Effector memory CD8-positive, alpha-beta T cell (primary cell): ENCODE measurements at places on chromosomes 3 and 15.

DNA sequence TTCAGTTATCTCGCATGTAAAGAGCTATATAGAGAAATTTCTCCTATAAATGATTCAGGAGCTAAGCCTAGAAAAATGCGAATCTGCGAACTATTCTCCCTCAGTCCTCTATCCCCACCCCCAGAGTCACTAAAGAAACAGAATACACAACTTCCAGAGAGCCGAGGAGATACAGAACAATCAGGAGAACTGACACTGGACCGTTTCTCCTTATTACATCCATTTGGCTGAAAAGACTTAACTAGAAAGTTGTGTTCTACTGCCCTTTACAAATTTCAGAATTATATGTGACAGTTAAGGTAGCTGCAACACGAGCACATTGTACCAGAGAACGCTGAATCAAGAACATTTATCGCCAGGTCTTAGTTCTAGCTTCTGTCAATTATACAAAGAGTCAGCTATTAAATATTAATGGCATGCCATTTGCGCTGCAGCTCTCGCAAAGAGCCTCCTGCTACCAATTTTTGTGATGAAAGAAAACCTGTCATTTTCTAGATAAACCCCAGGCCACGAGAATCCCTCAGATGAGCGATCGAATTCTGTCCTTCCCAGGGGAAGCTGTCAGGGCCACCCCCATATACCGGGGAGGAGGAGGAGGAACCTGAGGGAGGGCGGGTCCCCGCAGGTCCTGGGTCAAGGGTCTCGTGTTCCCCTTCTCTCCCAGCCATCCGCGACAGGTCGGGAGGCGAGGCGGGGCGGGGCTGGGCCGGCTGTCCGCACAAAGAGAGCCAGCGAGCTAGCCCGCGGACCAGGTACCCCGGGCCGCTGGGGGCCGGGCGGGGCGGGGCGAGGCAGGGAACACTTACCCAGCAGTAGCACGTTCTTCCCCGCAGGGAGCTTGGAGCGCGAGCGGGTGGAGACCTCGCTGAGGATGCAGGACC, 878 bp downstream of the DYNC1LI1 start:
- DNase-seq = peak; percentile 30

GRCh38 chr15:39238443-39238842, 342.4 kb upstream of the THBS1 start:
- no peak for DNase-seq

DNA sequence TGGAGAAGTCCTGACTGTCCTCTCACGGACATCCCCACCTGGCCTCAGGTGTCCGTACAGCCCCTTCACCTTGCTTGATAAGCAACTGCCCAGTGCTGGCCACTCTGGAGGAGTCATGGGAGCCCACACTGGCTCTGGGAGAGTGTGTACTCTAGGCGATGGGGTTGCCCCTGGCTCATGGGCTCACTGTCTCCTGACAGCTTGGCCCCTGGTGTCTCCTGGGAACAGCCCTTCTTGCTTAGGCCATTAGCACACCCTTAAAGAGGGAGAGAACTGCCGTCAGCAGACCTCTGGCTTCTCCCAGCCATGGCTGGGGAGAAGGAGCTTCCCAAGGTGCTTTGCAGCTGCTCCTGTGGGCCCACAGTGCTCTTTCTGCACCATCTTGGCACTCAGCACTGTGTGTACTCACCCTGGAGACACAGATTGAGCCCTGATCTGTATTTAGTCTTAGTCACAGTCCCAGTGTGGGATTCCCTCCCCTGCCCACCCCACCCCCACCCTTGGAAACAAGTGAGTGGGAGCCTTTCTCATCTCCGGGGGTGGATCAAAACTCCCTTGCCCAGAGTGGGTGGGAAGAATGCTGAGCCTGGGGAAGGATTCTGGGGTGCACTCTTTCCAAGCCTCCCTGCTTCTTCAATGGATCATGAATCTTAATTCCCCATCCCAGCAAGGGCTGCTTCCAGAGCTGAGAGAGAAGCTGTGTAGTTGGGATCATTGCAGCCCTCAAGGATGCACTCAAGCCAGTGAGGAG, 83.5 kb upstream of the ADPGK start:
- DNase-seq = no peak

- DNase-seq = no peak
These were observed 20.1 kb downstream of the VPS8 start for GRCh38 chr3:184832044-184832443.

DNA sequence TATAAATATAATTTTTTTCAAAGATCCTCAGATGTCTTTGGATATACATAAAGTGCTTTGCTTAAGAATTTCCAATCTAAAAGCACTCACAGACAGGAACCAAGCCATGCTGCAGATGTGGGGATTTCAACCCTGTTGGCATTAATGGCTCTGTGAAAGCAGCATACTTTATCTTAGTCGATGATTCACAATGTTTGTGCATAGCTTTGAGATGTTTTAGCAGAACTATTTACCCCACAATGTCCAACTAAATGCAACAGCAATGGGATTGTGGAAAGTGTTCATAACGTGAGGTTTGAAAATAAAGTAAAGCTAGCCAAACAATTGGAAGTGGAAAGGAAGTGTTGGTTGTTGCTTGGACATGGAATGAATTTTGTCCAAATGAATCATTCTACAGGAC, 371.4 kb downstream of the SOX2 start:
- DNase-seq = no peak

DNA sequence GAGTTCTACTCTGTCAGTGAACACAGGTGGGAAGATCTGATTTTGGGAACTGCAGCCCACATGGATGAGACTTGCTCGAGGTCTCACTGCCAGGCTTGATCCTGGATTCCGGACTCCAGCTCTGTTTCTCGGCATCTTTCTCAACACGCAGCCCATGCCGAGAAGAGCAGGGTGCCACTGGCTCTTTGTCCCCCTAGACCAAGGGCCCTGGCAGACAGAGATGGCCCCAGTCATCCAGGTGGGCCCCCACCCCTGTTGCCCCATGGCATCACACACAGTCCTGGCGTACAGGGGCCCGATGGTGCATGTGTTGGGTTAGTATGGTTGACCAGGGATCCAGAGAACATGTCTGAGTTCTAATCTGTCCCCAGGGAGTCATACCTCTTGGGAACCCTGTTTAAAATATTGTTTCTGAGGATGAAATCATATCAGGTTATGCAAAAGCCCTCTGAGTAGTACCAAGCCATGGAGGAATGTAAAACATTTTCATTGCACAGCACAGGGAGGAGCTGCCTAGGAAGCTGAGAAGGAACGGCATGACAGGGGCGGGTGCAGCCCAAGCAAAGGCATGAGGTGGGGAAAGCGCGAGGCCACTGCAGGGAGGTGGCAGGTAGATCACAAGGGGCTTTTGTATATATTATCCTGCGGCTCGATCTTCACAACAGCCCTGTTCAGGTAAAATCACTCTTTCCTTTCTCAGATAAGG, 320.6 kb downstream of the UACA start:
- DNase-seq = no peak

- no peak for DNase-seq
These were observed 57.1 kb upstream of the POU1F1 start for GRCh38 chr3:87333393-87333892.

GRCh38 chr15:93154666-93155065, 65.7 kb upstream of the RGMA start:
- no peak for DNase-seq

DNA sequence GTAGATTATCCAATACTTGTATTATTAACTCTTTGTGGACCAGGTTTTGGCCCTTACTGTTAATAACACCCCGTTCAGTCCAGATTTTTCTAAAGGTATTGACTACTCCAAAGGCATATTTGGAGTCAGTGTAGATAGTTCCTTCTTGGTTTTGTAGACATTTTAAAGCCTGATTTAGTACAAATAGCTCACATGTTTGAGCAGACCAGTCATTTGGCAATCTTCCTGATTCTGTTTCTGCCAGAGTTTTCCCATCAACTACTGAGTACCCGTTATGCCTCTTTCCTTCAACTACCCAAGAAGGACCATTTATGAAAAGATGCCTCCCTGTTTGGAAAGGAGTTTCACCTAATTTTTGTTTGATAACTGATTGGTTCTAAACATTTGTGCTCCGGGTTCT, 82.0 kb downstream of the CHCHD4 start:
- no peak for DNase-seq

DNA sequence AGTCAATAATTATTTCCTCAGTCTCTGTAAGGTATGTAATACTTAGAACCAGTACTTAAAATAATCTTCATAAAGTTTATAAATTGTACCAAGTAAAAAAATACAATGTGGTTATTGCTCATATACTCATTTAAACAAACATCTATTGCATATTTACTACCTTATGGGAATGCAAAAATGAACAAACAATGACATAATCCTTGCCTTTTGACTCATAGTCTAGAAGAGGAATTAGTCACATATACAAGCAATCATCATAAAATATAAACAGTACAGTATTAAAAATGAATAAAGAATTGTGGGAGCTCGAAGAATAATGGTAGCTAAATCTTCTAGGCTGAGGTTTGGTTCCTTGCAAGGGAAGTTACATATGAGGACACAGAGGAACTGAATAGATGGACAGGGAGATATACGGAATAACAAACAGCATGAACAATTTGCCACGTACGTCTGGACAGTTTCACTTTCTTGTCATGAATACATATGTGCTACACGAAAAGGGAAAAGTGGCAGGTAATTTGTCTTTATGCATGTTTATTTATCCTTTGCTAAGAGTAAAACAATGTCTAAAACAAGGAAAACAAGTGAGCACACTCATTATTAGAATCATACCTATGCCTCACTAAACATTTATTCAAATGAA, 17.2 kb downstream of the IMPG2 start:
- DNase-seq = no peak

- DNase-seq = no peak
These were observed 22.5 kb upstream of the BFSP2 start for GRCh38 chr3:133377396-133377795.

GRCh38 chr3:174376346-174376745, 482.8 kb upstream of the NAALADL2 start:
- no peak for DNase-seq

GRCh38 chr3:153357436-153357835, 195.4 kb downstream of the RAP2B start:
- DNase-seq = no peak

DNA sequence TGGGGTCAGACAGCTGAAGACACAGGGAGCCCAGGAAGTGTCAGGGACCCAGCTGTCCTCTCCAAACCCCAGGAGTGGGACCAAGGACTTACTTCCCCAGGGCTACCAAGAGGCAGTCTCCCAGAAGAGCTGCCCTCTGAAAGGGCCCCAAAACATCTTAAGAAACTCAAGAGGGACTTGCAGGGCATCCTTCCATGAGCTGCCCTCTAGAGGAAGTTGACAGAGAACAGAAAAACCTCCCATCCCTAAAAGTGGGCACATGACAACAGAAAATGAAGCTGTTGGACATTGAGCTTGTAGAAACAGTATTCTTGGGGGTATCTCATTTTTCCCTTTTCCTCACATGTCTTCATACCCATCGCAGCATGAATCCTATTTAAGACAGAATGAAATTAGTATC, 58.9 kb downstream of the MECOM start:
- no peak for DNase-seq

DNA sequence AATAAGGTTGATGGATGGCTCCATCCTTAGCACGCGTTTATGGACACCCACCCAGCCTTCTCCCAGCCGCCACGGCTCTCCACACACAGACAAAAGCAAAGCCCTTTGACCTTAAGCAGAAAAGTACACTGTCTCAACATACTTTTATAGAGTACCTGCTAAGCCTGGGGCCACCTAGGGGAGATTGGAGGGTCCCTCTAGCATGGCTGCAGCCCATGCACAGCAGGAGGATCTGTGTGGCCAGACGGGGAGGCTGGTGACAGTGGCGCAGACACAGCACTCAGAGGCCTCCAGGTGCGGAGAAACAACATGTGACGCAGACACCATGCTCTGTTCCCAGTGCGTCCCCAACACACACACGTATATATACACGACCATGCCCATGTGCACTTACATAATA, 174.9 kb downstream of the XXYLT1 start:
- DNase-seq = no peak

DNA sequence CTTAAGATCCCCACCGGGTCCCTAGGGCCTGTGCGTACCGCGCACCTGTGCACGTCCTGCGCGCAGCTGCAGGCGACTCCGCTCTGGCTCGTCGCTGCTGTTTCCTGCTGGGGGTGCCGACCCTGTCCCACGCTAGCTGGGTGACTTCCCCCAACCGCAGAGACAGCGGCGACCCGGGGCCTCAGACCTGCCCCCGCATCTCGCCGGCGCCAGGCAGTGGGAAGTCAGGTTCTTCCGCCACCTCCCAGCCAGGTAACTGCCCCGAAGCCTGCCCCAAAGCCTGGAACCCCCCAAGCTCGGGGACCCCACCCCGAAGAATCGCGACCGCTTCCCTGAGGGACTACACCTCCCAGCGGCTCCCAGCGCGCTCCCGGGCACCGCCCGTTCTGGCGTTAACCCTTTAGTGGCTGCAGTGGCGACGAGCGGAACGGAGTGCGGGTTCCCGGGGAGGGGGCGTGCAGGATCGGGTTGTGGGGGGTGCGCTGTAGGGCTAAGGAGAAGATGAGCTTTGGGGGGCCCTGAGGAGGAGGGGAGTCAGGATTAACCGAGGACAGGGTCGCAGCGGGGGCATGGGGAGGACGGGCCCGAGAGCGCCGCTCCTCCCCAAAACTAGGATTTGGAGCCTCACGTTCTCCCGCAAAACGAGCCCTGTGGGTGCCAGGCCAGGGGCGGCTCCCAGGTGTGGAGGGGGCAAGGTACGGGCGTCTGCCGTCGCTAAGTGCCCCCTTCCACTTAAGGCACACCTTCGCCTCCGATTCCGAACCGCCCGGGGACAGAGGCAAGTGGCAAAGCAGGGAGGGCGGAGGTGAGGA, 589 bp downstream of the NEIL1 start:
- DNase-seq = peak; percentile 41

GRCh38 chr3:140368223-140368811, 309.5 kb upstream of the TRIM42 start:
- no peak for DNase-seq

DNA sequence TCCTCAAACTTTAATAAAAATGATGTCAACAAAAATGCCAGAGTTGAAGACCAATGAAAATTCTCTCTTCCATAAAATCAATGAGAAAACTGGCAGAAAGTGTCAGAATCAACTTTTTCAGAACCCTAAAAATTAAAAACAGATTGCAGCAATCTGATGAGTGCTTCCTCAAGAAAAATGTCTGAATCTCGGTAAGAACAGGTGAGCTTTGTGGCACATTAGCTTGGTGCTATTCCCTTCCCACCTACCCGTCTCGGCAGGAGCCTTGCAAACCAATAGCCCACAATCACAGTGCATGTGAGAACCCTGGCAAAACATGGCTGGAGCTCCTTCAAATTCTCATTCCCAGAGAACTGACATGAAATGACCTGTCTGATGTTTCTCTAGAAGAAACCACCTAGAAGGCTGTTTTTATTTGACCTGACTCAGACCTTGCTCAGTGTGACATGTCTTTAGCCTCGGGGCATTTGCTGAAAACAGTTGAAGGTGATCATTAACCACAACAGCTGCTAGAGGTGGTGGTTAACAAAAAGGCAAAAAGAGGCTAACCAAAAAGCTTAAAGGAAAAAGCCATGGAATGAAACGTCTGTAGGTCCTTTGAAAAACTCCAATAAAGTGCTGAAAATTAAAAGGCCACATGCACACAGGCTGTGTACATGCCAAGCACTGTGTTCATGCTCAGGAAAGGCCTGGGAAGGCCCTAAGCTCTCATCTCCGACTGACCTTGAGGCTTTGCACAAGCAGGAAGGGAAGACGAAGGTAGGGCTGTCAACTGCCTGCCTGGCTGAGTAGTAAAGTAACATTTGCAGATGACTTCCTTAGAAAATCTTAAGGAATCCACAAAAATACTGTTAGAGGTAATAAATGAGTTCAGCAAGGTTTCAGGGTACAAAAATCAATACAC, 253.0 kb upstream of the NSMCE3 start:
- no peak for DNase-seq
